ENCODE measurements at places on chromosomes 3 and 15. TPM values are rescaled to one million over a fixed set of nuclear protein-coding genes. Genes with fewer than 3 reads are reported as not detected.

GRCh38 chr3:146222204-146223046 is 28.5 kb downstream of the PLSCR4 start:
- no peaks in the 10 kb centered on the region for H3K4me1 ChIP-seq
- H3K27me3 ChIP-seq, result no peaks in the 10 kb centered on the region
- H3K36me3 ChIP-seq, result no peaks in the 10 kb centered on the region
- H3K4me3 ChIP-seq, result no peak overlapping the region
- DNase-seq, result no peak
- no peak overlapping the region for H3K27ac ChIP-seq

GRCh38 chr3:186520957-186521842 is 23.0 kb downstream of the CRYGS start:
- no peaks in the 10 kb centered on the region for H3K36me3 ChIP-seq
- no peak overlapping the region for H3K27ac ChIP-seq
- peaks cover 35% of the 10 kb centered on the region for H3K4me1 ChIP-seq

ADAMTSL3 gene
- not detected for total RNA-seq

SEC22C gene
- total RNA-seq, result 51.3 TPM

GP9 gene
- not detected for total RNA-seq

- peaks cover 78% of the 10 kb centered on the region for H3K36me3 ChIP-seq
- DNase-seq, result no peak
- H3K27me3 ChIP-seq, result no peaks in the 10 kb centered on the region
- no peaks in the 10 kb centered on the region for H3K4me1 ChIP-seq
- H3K27ac ChIP-seq, result no peak overlapping the region
These were observed 23.2 kb downstream of the ZNF445 start for GRCh38 chr3:44454258-44454657.

SPINK8 gene
- not detected for total RNA-seq
